Suprapubic skin (tissue), 4 donors: ENCODE measurements at places on chromosomes 4 and X.

GRCh38 chrX:3509934-3510333, 163.5 kb upstream of the MXRA5 start:
- DNase-seq, result no peak

- no peak for DNase-seq
Observed at GRCh38 chr4:88257726-88258125, 26.6 kb downstream of the PPM1K start.

DNA sequence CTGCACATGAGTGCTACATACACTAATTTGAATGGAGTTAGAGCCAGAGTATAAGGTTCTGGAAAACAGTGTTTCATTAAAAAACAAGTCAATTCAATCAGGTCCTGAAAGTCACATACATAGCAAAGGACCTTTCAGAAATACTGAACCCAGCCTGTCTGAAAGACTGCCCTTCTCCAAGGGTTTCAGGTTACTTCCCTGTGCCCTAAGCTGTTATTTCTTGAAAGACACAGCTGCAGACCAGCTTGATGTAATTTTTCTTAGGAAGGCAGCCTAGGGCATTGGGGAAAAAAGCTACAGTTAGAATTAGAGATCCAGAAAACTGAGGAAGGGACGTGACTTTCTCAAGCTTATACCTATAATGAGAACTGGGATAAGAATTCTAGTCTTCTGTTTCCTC, 155.9 kb upstream of the MAOA start:
- no peak for DNase-seq

DNA sequence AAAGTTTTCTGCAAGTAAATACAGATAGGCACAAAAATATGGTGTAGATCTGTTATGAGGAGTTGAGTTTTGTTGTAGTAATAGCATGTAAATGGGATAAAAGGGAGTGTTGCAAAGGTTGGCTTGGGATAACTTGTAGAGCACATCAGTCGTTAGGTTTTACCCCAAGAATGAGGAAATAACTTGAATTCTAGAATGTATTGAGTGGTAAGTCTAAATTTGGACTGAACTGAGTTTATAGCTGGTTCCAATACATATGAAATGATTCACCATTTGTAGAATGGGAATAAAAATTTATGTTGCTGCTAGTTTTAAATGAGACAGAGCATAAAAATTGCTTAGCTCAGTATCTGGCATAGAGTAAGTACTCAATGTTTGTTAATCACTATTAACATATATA, 719.2 kb downstream of the FSTL5 start:
- no peak for DNase-seq

DNA sequence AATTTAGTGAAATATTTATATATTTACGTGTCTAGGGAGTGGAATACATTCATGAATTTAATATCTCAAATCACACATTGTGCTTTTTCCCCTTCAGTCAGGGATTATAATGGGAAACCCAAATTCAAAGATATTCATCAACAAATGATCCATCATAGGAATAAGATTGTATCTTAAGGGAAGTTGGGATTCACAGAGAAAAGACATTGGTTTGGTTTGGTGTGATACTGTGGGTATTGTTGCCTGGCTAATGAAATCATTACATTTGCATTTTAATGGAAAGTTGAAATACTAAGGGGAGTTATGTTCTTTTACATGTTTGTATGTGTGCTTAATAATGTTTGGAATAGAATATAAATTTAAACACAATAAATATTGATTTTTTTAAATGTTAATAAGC, 1.7 kb downstream of the TET2 start:
- DNase-seq, result no peak

DNA sequence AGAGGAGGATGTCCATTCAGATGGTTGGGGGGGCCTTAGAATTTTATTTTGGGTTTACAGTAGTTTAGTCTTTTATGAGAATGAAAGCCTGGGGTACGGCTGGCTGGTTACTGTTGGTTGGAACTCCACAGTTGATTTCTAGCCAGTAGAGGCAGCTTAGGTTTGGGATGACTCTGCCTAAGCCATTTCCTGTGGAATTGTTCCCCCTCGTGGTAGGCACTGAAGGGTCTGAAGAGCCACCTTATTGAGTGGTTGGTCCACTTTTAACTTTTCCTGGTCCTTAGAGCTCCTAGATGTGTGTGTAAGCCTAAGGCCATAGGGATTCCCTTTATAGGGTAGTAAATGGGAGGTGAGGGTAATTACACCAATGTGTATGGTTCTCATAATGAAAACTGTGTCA, 19.7 kb downstream of the SPIN3 start:
- DNase-seq, result no peak

GRCh38 chrX:154486052-154486395, 391 bp downstream of the UBL4A start:
- no peak for DNase-seq

DNA sequence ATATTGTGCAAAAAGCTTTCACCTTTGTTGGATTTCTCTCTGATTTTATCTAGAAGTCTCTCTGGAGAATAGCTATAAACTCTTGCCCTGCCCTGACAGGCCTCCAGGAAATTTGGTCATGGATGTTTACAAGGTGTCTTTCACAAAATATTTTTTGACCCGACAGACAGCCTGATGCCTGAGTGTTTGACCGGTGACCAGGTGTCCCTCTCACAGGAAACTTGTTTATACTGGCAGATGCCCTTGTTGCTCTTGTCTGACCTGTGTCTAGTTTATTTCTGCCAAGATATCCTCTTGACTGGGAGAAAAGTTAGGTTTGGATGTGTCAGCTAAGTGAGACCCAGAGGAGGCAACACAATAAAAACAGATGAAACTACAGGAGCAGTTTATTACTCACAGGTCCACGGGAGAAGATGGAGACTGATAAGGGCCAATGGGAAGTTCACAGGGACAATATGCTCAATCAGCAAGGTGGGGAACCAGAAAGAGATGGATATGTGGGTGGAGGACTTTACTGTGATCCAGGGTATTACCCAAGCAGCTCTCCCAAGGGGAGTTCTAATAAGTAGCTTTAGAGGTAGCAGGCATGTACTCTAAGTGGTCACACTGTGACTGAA, 243.3 kb downstream of the ARAP2 start:
- DNase-seq, result no peak

GRCh38 chr4:168924667-168925066, 85.4 kb downstream of the CBR4 start:
- no peak for DNase-seq

DNA sequence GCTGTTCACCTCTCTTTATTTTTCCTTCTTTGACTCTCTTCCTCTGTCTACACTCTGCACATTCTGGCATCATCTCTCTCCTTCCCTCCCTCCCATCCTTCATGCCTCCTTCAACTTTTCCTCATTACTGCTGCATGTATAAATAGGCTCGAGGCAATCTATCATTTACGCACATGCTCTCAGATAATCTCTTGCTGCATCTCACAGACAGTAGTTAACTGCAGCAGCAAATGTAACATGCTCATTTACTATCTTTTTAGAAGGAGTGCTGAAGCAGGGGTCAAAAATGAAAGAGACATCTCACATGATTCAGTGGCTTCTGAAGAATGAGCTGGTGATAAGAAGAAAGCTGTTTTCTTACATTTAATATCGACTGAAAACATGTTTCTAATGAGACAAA, 127.7 kb downstream of the RASL11B start:
- DNase-seq, result no peak

DNA sequence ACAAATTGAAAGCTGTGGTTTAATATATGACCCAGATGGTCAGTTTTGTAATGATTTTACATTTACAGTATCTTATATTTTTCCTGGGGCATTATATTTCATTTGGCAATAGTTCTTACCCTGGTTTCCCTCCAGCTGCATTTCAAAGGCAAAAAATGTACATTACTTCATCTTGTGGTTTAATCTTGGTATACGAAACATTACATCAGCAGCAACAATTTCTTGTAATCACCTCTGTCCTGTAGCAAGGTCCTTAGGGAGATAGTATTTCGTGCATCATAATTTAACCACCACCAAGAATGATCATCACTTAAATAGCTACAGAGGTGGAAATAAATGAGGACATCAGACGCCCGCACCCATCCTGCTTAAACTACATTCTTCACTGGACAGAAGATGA, 48.8 kb downstream of the HS6ST2 start:
- no peak for DNase-seq

DNA sequence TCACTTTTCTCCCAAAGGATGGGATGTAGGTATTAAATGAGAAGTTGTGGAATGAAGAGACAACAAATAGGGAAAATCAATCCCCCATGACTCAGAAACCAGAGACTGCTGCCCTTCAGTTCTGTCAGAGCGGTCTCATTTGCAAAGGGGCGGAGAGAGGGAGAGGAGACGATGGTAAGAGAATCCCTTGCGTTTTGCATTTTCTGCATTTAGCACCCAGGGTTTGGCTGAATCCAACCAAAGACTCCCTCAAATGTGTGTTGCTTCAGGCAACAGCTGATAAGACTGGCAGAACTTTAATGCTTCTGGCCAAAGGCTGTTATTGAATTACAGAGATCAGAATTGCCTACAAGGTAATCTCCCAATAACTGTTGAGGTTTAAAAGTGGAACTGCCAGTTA, 230.2 kb downstream of the EVC2 start:
- DNase-seq, result no peak

DNA sequence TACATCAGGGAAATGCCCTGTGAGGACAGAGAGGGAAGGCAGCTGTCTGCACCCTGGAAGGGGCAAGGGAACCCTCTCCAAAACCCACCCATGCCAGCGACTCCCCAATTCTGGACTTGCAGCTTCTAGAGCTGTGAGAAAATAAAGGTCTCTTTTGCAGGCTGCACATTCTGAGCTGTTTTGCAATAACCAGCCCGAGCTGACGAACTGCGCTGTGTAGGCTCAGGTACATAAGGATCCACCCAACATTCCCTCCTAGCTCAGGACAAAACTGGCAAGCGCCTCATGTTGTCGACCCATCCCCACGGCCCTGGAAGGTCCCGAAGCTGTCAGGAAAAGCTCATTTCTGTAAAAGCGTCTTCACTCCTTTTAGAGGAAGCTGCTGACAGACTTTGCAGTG, 271.8 kb downstream of the CRLF2 start:
- no peak for DNase-seq

DNA sequence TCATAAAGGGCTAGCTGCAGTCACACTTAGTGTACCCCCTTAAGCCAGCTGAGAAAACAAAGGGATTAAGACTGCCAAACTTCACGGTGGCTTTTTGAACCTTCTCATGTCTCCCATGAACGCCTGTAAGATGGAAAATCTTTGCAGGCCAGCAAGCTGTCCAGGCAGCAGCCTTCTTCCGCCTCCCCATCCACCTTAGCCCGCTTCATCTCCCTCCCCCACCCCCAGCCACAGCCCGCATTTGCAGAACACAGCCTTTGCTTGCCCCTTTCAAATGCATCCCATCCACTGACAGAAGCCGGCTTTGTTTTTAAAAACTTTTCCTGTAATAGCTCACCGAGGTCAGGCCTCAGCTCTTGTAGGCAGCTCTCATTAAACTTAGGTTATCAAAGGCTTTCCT, 113.8 kb upstream of the FAM9B start:
- DNase-seq, result no peak

DNA sequence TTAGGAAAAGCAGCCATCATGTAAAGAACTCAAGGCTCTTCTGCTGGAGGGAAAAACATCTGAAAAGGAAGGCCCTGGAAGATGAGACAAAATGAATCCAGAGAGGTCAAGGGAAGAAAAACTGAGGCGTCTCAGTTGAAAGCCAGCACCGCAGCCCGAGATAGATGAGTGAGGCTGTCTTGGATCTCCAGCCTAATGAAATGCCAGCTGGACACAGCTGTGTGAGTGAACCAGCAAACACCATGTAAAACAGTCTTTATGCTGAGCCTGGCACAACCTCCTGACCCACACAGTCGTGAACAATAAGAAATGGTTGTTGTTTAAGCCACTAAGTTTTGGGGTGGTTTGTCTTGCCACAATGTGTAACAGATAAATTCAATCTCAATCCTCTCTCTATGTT, 48.6 kb upstream of the RASL11B start:
- no peak for DNase-seq

- peak; percentile 65 for DNase-seq
Observed at GRCh38 chrX:24025741-24026403, 1.1 kb downstream of the KLHL15 start.

DNA sequence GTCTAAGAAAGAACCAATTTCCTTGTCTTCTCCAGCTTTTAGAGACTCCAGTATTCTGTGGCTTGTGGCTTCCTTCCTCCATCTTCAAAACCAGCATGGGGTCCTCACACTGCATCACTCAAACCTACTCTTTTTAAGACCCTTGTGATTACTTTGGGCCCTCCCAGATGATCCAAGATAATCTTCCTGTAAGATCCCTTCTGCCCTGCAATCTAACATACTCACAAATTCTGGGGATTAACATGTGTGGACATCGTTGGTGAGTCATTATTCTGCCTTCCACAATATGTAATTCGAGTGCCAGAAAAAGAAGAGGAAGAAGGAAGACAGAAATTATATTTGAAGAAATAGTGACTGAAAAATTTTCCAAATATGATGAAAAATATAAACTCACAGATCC, 47.9 kb downstream of the BEND4 start:
- no peak for DNase-seq

DNA sequence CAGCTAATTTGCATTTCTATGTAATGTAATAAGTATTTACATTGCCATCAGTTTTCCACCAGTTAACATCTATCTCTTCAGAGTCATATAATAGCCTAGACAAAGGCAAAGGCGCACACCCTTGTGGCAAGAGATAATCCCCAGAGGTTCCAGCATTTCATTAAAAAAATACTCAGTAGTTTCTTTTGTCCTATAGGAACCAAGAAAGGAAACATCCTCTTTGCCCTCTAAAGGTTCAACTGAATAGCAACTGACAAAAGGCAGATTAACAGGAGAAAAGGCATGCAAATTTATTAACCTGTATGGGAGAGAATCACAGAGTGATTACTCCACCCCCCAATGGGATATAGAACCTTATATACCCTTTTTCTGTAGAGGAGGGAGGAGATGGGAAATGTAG, 48.4 kb downstream of the MAGEB17 start:
- DNase-seq, result no peak

DNA sequence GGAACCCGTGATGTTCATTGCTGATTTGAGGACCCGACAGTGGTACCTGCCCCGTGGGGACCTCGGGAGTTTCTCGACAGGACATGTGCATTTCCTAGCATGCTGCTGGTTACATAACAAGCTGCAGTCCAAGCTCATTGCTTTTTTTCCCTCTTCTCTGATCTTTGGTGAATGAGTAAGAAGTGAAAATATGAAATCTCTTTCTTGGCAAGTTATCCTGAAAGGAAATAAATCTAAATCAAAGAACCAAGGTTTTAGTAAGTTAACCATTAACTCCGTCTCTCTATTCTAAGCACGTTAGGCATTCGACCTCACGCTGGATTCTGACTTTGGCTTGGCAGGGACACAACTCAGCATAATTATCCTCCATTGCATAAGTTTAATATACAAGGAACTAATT, 86.6 kb downstream of the STK32B start:
- no peak for DNase-seq

DNA sequence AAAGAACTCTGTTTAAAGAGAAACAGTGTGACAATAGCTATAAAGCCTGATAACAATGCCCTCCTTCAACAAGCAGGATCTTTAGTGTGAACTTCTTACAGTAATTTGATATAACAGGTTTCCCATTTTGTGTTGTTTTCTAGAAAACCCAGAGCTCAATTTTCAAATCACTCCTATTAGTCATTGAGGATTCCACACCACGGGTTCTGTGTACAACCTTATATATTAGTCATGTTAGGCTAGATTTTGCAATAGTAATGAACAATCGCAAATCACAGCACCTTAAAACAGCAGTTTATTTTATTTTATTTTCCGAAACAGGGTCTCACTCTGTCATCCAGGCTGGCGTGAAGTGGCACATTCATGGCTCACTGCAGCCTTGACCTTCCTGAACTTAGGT, 1020.9 kb upstream of the INTU start:
- DNase-seq, result no peak

GRCh38 chr4:72302981-72303704, 265.9 kb downstream of the ADAMTS3 start:
- no peak for DNase-seq
